ENCODE measurements at places on chromosomes 4 and X. TPM values are rescaled to one million over a fixed set of nuclear protein-coding genes. Genes with fewer than 3 reads are reported as not detected.
A peak's percentile ranks its signal among the peaks of the same experiment; 100 is the strongest.

- no peak for DNase-seq
These were observed 53.7 kb downstream of the MID1 start for GRCh38 chrX:10566716-10567097.

- DNase-seq = no peak
These were observed 89.2 kb downstream of the GATB start for GRCh38 chr4:151671541-151672059.

GRCh38 chr4:101938836-101939235, 148.3 kb downstream of the BANK1 start:
- DNase-seq = no peak

GRCh38 chrX:389021-389441, 2.3 kb upstream of the PPP2R3B start:
- DNase-seq = no peak

DNA sequence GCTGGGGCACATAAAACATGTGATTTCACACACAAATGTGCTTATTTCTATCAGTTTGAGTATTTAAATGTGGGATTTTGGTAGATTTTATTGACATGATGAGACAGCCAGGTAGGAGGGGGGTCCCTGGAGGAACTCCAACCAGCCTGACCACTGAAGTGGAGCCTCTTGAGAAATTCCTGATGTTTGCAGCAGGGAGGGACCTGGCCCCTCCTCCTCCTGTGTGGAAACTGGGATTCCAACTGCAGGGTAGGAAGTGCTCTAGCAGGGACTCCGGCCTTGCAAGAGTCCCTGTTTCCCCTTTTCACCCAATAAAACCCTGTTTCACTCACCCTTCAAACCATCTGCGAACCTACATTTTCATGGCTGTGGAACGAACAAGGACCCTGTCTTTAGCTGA, 2224.0 kb upstream of the AGA start:
- DNase-seq = no peak

DNA sequence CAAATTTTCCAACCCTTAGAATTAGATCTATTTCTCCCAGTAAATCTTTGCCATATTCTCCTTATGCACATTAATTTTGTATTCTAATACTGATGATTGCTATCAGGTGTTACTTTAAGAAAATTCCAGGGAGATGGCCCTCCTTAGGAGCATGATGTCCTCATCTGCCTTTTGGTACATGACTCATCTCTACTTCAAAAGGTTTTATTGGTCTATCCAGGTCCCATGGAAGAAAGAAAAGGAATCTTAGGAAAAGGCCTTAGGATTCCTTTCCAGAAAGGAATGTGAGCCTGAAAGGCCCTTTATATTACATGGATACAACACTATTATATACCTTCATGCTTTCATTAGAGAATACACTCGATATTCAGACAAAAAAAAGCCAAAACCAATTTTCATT, 968.2 kb downstream of the STIM2 start:
- no peak for DNase-seq

- no peak for DNase-seq
These were observed 408.2 kb upstream of the NR3C2 start for GRCh38 chr4:148850257-148850995.

DNA sequence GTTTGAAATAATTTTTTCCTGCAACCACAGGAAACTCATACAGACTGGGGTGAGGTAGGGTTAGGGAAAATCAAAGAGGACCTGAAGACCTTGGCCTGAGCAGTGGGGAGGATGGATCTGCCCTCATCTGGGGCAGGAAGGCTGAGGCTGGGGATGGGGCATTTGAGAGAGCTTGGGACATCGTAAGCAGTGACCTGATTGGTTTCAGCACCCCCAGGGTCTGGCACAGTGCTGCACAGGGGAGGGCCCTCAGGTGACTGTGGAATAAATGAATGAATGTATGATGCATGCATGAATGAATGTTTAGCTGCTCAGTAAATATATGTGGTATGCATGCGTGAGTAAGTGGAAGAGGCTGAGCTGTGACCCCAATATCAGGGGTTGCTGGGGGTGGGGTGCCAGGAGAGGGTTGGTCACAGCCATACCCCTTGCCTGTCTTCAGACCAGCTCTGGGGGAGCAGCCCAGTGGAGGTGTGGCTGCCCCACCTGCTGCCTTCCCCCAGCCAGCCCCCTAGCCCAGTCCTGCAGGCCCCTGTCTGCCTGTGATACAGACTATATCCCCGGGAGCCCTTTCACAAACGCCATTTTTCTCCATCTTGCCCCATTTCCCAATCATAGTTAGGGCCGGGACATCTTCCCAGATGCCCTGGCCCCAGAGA, 11.0 kb upstream of the TNIP2 start:
- no peak for DNase-seq

- peak; percentile 62 for DNase-seq
These were observed 31.8 kb upstream of the IQSEC2 start for GRCh38 chrX:53312946-53313727.

DNA sequence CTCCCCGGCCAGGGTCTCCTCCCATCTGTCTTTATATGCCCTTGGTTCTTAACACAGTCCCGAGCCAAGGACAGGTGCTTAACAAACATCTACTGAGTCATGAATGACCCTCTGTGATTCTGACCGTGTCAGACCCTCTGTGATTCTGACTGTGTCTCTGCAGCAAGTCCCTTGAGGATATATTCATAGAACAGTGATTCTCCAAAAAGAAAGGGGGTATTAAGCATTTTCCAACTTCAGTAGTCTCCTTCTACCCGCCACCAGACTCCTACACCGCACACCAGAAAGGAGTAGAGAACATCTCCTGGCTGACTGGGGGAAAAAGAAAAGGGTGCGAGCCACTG, 13.6 kb downstream of the ACSL1 start:
- DNase-seq = no peak

GRCh38 chr4:82741188-82741587, 57.4 kb downstream of the SCD5 start:
- no peak for DNase-seq

GRCh38 chr4:33649471-33649870, 2594.8 kb downstream of the ARAP2 start:
- no peak for DNase-seq

GRCh38 chr4:157996061-157997028, 176.5 kb downstream of the GASK1B start:
- no peak for DNase-seq

- no peak for DNase-seq
These were observed 1.9 kb upstream of the MAGEB3 start for GRCh38 chrX:30228526-30228925.

GRCh38 chr4:103400405-103400804, 202.3 kb upstream of the CENPE start:
- no peak for DNase-seq

DNA sequence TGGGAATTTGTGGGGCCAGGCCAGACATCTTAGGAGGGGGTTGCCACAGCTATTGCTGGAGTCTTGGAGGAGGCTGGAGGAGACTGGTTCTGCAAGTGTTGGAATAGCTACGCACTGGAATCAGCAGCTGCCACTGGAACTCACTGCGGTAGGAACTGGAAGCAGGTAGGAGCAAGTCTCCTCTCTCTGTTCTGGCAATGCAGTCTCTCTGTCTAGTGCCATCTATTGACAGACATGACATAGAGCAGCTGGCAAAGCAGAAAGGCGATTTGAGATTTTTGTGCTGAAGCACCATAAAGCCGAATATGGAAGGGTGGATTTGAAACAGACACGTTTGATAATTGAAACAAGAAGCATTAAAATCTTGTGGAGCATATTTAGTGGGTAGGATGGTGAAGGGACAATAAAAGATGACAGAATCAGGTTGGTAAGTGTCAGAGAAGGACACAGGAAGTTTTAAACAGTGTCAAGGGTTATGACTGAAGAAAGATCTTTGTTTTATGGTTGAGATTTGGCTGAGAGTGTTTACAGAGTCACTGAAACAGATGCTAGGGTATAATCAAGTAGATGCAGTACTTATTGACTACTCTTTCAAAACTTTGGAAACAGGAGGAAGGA, 23.5 kb upstream of the SYNPO2 start:
- DNase-seq = peak; percentile 28

DNA sequence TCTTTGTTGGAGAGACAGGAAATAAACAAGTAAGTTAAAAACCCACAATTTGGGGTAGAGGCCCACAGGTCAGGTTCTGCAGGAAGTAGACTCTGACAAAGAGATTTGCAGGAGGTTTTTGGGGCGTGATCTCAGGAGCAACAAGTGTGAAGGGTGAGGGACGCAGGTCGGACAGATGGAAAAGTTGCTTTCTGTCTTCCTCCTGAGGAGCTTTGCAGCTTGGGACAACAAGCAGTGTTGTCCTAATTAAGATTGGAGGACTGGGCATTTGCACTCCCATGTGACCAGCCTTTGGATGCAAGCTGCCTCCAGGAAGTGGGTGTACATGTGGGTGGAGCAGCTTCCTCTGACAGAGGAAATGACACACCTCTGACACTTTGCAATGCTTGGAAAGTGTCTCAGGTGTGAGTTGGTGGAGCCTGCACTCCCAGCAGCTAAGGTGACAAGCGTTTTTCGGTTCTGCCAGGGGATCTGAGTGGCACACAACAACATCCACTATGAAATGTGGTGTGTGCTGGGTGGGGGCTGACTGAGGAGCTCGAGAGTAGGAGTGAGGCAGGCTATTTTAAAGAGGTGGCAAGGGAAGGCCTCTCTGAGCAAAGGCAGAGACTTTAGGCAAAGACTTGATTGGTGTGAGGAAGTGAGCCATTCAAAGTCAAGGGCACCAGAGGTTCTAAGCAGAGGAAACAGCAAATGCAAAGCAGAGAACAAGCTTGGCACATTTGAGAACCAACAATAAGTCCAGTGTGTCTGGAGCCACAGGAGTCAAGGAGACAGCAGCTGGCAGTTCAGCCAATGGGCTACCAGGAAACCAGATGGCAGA, 339.8 kb upstream of the GATB start:
- DNase-seq = no peak

DNA sequence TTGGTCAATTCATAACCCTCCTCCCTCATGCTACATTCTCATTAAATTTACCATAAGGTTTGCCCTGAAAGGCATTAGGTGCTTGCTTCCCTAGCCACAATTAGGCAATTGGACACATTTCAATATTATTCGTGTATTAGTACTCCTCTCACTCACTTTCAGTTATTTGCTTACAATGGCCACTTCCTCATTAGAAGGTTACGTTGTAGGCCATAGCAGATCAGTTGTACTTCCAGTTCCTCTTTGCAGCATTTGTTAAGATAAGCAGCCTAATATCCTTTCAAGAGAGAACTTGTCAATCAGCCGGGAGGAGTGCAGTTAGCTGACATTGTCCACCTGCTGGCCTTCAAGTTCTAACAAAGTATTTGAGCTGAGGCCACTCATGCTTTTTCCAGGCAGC, 1017.2 kb downstream of the PCDH7 start:
- DNase-seq = no peak

- no peak for DNase-seq
These were observed 13.8 kb downstream of the MAD2L1 start for GRCh38 chr4:120052856-120053255.

DNA sequence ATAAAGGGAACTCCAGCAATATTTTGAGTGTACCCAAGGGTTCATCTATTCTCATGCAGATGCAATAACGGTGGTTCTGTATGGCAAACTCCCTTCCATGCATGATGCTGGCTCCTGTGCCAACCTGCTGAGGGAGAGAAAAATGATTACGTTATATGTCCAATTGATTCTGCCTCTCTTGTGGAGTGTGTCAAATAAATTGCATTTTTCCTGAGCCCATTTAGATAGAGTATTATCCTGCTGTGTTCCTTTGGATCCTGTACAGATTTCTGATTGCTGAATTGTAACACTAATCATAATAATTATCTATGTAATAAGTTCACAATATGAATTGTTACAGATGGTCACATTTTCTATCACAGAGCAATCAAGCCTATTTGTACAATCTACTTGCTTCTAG, 821.7 kb downstream of the C4orf33 start:
- DNase-seq = no peak

DNA sequence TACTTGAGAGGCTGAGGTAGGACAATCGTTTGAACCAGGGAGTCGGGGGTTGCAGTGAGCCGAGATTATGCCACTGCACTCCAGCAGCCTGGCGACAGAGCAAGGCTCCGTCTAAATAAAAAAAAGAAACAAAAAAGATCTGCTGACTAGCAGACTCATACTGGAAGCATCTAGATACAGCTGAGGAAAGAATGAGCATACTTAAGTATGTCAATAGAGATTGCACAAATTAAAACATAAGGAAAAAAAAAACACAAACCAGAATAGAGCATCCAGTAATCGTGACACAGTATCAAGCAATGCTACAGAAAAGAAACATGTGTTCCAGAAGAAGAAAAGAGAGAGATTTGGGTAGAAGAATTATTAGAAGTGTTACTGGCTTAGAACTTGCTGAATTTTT, 105.5 kb upstream of the SPOCK3 start:
- DNase-seq = no peak

DNA sequence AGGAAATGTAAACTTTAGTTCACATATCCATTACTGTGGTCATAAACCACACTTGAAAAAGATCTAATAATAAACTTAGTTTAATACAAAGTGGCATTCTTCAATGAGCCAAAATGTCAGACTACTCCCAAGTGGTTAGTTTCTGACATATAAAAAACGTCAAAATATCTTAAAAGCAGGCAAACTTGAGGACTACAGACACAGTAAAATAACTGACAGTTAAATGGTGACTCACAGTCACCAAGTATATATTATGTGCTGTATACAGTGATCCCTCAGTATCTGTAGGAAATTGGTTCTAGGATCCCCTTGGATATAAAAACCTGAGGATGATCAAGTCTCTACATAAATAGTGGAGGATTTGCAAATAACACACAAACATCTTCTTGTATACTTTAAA, 11.6 kb upstream of the CORIN start:
- no peak for DNase-seq

DNA sequence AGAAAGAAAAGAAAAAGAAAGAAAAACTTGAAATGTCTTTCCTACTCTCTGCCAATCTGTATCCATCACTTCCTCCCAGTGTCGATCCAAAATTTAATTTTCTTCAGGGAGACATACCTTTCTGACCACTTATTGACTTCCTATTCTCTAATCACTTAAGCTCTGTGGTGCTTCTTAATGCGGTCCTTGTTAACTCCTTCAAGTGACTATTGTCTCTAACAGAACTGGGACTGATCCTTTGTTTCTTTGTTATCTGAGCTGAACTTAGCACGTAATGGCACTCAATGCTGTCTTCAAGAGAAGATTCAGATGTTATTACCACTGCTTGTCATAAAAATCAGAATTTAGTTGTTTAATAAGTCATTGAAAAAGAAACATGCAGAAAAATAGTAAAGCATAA, 31.2 kb downstream of the LARP7 start:
- no peak for DNase-seq

- DNase-seq = no peak
These were observed 277.4 kb upstream of the GATB start for GRCh38 chr4:152038238-152038637.

Gene PJA1
- 68.0 TPM for total RNA-seq

Gene PASD1
- total RNA-seq = not detected

Gene FGB
- total RNA-seq = 1.1 TPM

Gene FANCB
- 2.9 TPM for total RNA-seq

Gene NLGN4X
- total RNA-seq = 17.4 TPM

Gene SSX4
- not detected for total RNA-seq

Gene RNF175
- not detected for total RNA-seq

Gene GPRASP2
- total RNA-seq = 7.9 TPM

Gene NAT8L
- not detected for total RNA-seq

Gene GPRIN3
- total RNA-seq = 1.2 TPM

Gene CLIC2
- total RNA-seq = 36.8 TPM

Gene PRR32
- total RNA-seq = not detected

Gene CACNA1F
- 0.98 TPM for total RNA-seq

Gene JCHAIN
- total RNA-seq = 7.1 TPM

Gene NSUN7
- total RNA-seq = not detected

Gene TMEM271
- not detected for total RNA-seq

Gene WFS1
- 27.5 TPM for total RNA-seq

Gene TMEM192
- total RNA-seq = 4.7 TPM
